GM12865 (cell line): ENCODE measurements at places on chromosomes 5 and 9.

- no peak for DNase-seq
Observed at GRCh38 chr9:112752334-112753125, 2.0 kb downstream of the SNX30 start.

DNA sequence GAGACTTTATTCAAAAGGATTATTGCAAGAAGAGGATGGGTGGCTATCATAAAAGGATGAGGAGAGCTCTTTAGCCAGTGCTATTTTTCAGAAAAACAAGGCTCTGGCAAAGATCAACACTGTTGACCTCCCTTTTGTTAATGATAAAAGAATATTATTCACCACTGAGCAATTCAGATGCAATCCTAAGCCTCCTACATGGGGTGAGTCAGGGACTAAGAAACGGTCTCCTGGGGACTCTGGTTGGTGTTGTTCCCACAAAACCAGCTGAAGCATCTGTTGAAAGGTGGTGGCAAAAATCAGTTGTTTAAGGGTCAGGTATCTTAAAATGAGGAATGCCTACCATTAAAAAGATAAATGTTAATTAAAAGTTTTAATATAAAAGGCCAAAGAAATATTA, 7.7 kb upstream of the GCNT1 start:
- DNase-seq, result no peak

- no peak for DNase-seq
Observed at GRCh38 chr5:131169810-131170539, 769 bp upstream of the LYRM7 start.

DNA sequence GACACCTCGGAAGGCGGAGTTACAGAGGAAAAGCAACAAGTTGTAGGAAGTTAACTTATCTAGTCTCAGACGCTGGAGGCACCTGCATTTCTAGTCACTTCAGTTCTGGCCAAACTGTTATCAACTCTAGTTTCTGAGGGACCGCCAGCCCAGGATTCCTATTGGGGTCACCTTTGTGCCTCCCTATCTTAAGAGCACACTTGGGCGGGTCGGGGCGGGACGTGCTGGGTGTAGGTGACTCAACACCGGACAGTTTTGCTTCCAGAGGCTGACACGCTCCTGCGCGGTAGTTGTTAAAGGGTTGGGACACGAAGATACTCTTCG, 679 bp upstream of the KDM4C start:
- DNase-seq, result peak; percentile 93

- no peak for DNase-seq
Observed at GRCh38 chr5:139915834-139916233, 120.2 kb downstream of the PSD2 start.

GRCh38 chr9:82922686-82923085, 140.3 kb downstream of the RASEF start:
- DNase-seq, result no peak

GRCh38 chr9:68947842-68948569, 65.9 kb downstream of the PRKACG start:
- DNase-seq, result no peak

DNA sequence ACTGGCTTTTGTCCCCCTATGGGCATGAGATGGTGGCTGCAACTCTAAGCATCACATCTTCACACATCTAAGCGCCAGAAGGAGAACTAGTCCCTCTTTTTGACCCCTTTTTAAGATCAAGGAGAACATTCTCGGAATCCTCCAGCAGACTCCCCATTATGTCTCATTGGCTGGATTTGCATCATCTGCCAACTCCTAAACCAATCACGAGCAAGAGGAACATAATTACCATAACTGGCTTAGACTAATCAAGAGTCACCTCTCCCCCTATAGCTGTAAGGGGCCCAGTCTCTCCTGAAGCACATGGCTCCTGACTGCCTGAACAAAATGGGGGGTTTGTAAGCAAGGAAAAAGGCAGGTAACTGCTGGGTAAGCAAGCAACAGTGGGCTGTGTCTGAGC, 68.5 kb upstream of the IQGAP2 start:
- no peak for DNase-seq

DNA sequence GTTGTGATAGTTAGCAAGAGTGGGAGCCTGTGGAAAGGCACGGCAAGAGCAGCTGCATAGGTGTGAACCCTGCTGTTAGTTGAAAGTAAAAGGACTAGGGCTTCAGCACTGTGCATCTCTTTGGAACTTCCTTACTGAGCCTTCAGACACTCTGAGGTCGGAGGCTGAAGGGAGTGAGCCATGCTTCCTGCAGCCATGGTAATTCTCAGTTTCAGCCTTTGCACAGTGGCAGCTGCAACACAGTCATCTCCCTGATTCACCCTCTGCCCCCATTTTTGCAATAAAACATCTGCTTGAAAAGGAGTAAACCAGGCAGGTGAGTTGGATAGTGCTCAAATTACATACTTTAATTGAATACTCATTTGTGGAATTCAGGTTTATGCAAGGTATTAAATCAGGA, 6.5 kb upstream of the TLE4 start:
- DNase-seq, result peak; percentile 88

- no peak for DNase-seq
Observed at GRCh38 chr9:98607787-98608186, 100.9 kb downstream of the GABBR2 start.

GRCh38 chr5:63500242-63500641, 462.0 kb downstream of the HTR1A start:
- no peak for DNase-seq

GRCh38 chr5:142931896-142932686, 161.9 kb downstream of the ARHGAP26 start:
- no peak for DNase-seq

DNA sequence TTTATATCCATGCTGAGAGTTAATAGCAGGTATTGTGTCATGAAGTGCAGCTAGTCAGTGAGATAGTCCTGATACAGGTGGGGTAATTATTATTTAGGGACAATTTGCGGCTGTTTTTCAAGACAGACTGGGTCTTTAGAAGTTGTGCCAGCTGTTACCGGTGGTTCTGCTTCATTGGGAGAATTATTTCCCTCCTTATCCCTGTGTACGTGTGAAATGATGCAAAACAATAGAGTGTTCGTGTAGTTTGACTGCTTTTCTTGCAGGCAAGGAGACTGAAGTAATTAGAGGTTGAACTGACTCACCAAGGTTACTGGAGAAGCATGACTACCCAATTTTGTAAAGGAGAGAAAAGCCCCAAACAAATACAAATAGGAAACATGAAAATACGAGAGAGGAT, 101.7 kb downstream of the ARRDC3 start:
- DNase-seq, result no peak

GRCh38 chr9:27433631-27434325, 90.3 kb upstream of the IFNK start:
- DNase-seq, result no peak

GRCh38 chr5:21126236-21126635, 1138.2 kb upstream of the CDH18 start:
- DNase-seq, result no peak

- DNase-seq, result peak; percentile 63
Observed at GRCh38 chr5:64612344-64612961, 77.8 kb upstream of the SHISAL2B start.

DNA sequence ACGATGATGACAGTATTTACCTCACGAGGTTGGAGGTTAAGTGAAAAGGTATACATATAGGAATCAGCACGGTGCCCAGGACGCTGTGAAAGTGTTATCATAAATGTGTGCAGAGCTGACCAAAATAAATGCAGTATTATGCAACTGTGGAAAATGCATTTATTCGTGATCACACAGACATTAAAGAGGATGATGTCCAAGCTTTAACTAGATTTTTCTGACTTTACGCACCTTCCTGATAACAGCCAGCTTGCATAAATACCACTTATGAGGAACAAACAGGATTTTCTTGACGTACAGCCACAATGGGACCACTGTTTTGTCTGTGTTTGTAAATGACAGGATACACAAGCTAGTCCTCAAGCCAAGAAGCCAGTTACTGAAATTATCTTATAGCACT, 71.4 kb upstream of the ATP10B start:
- no peak for DNase-seq

- peak; percentile 53 for DNase-seq
Observed at GRCh38 chr5:133032852-133033742, 6.7 kb upstream of the ZCCHC10 start.

DNA sequence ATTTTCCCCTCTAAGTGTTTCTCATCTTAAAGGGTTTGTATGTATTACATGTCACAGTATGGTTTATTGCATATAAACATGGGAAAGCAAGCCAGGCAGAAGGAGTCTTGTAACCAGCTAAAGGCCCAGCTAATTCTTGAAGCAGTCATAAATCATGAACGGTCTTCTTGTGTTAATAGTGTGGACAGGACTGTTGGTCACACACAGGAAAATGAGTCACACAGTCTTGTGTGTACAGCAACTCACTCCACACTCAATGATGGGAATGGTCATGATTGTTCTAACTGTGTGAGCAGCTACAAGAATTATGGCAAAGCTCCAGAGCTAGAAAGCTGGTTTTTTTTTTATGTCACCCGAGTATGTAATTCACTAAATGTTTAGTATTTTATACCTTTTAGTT, 123.9 kb downstream of the GHR start:
- DNase-seq, result no peak

DNA sequence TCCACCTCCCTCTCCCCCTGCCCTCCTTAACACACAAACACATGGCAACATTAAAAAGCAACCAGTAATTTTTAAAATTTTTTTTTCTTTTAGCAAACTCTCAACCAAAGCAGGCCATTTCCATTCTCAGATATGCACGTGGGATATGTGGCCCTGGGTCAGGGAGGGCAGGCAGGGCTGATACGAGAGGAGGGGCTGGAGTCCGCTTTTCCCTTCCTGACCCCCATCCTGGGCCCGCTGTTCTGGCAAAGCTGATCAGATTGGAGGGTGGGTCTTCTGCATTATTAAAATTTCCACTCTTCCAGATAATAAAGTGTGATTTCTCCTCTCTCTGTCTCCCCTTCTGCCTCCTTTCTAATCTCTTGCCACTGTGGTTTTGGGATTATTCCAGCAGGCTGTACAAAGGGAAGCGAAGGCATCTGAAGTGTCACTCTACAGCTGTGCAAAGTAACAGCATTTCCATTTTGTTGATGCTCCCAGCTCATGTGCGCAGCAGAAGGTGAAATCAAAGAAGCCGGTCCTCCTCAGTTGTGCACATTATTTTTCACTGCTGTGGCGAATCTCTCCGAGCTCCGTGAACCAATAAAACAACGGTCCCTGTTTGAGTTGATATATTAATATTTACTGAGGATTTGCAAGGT, 12.0 kb downstream of the IRX1 start:
- no peak for DNase-seq

DNA sequence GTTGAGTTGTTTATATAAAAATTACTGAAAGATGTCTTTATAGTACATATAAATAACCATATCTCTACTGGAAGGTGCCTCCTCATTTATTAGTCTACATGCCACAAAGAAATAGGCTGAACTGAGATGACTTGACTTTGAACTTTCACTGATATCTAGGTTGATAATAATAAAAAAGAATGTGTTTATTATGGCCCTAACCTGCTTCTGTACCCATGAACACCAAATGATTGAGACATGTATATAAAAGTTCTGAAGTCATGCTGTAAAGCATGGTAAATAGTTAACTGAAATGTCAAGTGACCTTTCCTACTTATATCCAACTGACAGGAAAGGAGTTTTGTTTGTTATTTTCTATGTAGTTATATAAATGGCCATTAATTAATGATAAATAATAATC, 33.2 kb upstream of the GRAMD2B start:
- no peak for DNase-seq

GRCh38 chr9:95100071-95100627, 217.4 kb downstream of the FANCC start:
- DNase-seq, result no peak

GRCh38 chr9:69675563-69675962, 3.4 kb upstream of the APBA1 start:
- no peak for DNase-seq

GRCh38 chr5:81755320-81755719, 4.4 kb upstream of the SSBP2 start:
- DNase-seq, result no peak

GRCh38 chr9:124448019-124448418, 2.2 kb upstream of the ADGRD2 start:
- DNase-seq, result no peak

GRCh38 chr9:109372246-109372645, 51.4 kb upstream of the EPB41L4B start:
- DNase-seq, result no peak

DNA sequence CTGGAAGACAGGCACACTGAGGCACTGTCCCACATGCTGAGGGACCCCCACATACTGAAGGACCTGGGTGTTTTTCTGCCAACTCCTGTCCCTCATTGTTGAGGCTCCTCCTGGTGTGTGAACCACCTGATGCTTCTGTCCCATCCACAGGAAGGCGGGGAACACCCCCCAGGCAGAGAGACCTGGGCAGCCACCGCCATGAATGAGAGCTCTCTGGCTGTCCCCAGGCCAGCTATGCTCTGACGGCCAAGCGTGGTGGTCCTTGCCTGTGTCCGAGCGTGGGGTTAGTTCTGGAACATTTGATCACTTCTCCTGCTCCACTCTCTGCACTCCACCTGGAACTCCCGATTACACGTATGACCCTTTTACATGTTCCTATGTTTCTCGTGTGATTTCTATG, 11.9 kb upstream of the LRRC14B start:
- no peak for DNase-seq

- no peak for DNase-seq
Observed at GRCh38 chr9:88433583-88434255, 45.5 kb downstream of the SPIN1 start.

GRCh38 chr5:159765135-159765433, 151.2 kb upstream of the ADRA1B start:
- DNase-seq, result no peak

- no peak for DNase-seq
Observed at GRCh38 chr9:103225702-103226646, 230.8 kb downstream of the CYLC2 start.

GRCh38 chr9:113299800-113300292, 3.3 kb downstream of the RNF183 start:
- no peak for DNase-seq

GRCh38 chr5:135508496-135509005, 27.2 kb downstream of the NEUROG1 start:
- no peak for DNase-seq

- peak; percentile 2 for DNase-seq
Observed at GRCh38 chr5:56735849-56736641, 79.3 kb upstream of the MAP3K1 start.

DNA sequence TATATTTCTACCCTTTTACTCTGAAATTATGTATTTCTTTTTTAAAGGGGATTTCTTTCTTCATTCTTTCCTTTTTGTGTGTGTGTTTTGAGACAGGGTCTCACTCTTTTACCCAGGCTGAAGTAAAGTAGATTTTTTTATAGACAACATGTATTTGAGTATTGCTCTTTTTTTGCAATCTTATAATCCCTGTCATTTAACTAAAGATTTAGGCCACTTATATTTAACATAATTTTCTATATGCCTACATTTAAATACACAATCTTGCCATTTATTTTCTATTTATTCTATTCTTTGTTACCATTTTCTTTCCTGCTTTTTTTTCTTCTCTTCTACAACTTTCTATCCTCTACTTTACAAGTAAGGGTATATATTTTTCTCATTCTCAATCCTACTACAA, 416.0 kb upstream of the IRX2 start:
- DNase-seq, result no peak

DNA sequence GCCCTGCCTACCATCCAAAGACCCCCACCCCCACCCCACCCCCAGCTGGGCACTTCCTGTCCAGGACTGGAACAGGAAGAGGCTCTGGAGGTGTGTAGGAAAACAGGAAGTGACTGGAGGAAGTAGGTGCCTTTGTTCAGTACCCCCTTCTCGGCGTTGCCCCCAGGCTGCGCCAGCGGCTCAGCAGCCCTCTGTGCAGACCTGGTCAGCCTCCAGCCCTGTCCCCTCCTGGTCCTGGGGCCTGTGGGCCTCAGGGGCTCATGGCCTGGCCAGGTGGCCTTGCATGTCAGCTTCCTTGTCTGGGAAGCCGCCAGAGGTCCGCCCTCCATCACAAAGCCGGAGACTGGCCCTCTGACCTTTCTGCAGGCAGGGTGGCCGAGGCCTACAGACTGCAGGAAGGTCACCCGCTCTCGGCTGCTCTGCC, 26.0 kb downstream of the FLT4 start:
- no peak for DNase-seq
